HAP-1 (cell line): ENCODE measurements at places on chromosomes 6 and 20.

DNA sequence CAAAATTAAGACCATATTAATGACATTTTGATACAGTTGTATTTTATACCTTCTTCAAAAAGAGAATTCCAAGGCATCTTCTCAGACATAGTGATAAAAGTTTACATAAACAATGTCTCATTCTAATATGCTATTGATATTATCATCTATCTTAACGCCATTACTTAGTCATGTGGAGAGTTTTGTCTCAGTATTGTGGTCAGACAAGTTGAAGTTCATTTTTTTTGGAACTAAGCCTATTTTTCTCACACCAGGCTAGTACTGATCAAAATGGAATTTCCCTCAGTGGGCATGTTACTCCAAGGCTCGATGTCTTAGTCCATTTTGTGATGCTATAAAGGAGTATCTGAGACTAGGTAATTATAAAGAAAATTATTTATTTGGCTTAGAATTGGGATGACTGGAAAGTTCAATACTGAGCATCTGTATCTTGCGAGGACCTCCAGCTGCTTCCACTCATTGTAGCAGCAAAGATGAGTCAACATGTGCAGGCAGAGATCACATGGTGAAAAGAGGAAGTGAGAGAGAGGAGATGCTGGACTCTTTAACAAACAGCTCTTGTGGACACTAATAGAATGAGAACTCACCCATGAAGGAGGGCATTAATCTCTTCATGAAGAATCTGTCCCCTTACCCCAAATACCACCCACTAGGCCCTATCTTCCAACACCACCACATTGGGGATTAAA lies 825.5 kb upstream of the MANEA start:
- no peak for DNase-seq

GRCh38 chr6:169722362-169723199 lies 1.7 kb downstream of the PHF10 start:
- DNase-seq, result peak; percentile 53

DNA sequence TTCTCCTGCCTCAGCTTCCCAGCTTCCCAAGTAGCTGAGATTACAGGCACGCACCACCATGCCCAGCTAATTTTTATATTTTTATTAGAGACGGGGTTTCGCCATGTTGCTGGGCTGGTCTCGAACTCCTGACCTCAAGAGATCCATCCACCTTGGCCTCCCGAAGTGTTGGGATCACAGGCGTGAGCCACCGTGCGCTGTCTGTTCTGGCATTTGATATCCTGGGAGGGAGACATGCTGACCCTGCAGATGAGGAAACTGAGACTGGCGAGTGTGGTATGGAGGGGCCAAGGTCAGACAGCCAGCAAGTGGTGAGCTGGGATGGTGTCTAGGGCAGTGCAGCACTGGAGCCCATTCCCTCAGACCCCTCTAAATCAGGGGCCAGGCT lies 44.6 kb downstream of the SRC start:
- DNase-seq, result no peak

- DNase-seq, result no peak
Observed at GRCh38 chr20:5652626-5653553, 97.3 kb upstream of the SHLD1 start.

GRCh38 chr6:43943781-43944250 lies 173.8 kb downstream of the VEGFA start:
- DNase-seq, result no peak

DNA sequence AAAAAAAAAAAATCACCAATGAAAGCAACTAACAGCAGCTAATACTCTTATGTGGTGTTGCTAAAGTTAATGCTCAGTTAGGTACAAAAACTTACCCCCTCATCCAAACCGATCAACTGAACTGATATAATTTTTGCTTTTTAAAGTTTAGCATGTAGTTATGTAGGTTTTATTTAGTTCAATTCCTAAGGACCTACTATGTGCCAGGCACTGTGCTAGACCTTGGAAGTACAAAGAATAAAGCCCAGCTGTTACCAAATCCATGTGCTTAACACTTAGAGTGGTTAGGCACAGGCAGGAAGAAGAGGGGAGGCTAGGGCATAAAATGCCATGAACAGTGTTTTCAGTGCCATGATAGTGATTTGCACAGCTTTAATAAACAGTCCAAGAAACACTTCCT lies 85.1 kb downstream of the PDSS2 start:
- no peak for DNase-seq

DNA sequence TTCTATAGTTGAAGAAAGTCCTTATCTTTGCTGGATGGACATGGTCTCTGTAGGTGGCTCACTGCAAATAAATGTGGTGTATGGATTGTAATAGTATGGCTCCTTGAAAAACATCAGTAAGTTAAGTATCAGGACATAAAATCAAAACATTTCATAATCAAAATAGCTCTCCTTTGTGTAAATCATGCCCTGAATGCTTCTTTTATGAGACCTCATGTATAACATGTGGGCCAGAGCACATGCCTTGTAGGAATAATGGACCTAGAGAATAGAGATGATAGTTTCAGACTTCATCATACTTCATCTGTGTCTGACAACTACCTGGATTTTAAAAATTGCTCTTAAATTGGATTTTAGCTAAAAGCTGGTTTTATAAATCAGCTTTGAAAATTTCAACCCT lies 159.9 kb downstream of the ASCC3 start:
- no peak for DNase-seq

DNA sequence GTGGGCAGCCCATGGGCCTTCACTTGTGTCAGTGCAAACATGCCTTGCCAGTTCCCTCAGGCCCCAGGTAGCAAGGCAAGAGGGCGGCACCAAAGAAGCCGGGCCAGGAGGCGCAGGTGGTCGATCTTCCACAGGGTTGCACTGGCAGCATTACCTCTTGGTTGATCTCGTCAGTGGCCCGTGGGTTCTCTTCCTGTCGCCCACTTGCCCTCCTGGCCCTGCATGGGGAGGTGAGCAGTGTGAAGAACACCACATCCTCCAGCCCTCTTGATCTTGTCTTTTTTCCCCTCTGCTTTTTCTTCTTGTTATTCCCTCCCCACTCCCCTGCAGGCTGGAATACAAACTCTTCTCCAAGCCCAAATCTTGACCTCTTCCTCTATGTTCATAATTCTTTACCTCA lies 3.0 kb upstream of the CST11 start:
- no peak for DNase-seq

- DNase-seq, result no peak
Observed at GRCh38 chr6:119915971-119916370, 566.4 kb upstream of the MAN1A1 start.

GRCh38 chr20:37853823-37854375 lies 49.0 kb upstream of the VSTM2L start:
- DNase-seq, result no peak

DNA sequence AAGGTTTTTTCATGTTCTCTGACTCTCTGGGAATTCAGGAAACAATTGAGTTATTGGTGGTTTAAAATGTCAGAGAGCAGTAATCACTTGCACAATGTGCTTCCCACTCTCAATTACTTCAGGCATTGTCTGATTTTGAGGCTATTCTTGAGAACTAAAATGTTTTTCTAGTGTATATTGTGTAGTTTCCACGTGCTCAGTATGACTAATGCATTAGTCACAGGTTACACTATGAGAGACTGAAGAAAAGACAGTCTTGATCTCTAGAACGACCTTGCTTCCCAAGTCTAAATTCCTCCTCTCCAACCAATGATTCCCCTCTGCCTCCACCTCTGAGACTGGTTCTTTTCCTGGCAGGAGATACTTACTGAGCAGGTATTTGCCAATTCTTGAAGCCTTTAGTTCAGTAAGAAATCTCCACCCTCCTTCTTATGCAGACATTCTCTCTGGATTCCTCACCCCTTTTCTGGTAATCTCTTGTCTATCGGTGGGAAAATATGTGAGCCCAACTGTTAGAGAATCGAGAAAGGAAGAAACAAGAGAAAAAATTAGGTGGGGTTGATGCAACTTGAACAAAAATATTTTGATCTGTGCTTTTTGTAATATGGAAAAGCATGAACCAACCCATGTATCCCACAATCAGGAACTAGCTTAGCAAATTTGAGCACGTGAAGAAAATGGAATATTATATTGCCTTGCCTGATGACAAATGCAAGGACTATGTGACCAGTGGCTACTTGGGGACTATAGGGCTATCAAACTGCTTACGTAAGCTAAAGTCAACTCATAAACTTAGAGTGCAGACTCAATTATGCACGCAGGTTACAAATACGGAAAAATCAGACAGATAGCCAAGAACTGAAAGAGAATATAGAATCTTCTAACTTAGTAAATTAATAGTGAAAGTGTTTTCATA lies 61.1 kb upstream of the SLC22A16 start:
- DNase-seq, result peak; percentile 99

DNA sequence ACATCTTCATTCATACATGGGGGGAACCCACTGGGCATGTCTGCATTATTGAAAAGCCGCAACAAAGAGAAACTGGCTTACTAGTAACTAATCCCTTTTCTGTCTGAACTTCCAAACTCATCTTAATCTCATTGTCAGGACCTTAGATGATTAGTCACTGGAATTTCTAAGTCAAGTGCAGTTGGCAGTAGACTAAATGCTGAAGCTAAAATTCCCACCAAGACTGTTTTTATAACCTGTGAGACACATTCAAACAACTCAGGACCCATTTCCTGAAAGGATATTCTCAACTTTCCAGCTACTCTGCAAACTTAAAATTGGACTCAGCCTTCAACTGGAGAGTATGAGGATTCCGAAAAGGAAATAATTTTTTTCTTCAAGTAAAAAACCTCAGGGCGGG lies 94.8 kb upstream of the SCAF8 start:
- peak; percentile 93 for DNase-seq

DNA sequence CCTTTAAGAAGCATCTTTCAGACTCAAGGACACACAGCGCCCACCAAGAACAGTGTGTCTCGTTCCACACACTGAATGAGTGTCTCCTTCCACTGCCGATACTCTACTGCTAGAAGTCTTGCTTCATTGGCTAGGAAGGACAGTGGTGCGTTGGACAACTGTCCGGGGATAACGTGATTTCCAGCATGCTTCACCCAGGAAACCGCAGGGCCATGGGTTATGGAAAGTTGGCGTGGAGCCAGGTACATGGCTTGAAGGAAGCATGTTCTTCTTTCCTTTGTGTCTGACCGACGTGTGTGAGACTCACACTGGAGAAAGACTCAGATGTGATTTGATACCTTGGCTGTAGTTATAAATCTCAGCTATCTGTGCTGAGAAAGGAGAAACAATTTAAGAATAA lies 73.2 kb downstream of the SMOC2 start:
- DNase-seq, result no peak

DNA sequence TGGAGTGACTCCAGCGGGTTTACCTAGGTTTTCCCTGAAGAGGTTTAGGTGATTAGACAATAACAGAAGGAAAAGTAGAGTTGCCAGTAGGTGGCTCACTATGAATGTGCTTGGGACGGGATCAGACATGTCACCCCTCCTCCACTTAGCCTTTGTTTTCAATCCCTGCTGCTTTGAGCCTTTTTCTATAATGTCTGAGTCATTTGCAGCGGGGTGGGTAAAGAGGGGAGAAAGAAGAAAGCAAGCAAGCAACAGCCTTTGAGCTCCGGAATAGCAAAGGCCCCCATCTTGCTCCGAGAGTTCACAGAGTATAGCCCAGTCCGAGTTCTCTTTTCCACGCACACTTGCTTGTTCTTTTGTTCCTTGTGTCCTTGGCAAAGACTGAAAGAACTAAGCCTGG lies 129.1 kb downstream of the PACRG start:
- DNase-seq, result peak; percentile 97

GRCh38 chr6:160252073-160252813 lies 6.4 kb downstream of the SLC22A2 start:
- DNase-seq, result no peak

GRCh38 chr6:145028144-145028818 lies 707.0 kb downstream of the EPM2A start:
- DNase-seq, result peak; percentile 40

DNA sequence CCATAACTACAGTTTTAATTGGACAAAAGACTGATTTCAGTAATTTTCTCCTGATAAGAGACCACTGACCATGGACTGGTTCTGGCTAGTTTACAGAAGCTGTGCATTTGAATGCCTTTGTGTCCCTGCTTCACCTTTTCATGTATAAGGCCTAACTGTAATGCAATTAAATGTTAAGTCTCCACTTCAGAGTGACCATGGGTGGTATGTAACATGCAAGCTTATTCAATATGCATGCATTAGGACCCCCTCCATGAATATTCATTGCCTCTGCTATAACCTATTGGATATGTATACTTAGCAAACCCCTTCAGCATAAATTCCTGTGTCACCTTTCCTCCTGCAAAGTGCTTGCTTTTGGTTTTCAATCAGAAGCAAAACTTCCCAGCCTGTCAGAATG lies 2.2 kb downstream of the UBD start:
- DNase-seq, result no peak

- DNase-seq, result no peak
Observed at GRCh38 chr6:97677626-97678025, 394.6 kb upstream of the MMS22L start.

DNA sequence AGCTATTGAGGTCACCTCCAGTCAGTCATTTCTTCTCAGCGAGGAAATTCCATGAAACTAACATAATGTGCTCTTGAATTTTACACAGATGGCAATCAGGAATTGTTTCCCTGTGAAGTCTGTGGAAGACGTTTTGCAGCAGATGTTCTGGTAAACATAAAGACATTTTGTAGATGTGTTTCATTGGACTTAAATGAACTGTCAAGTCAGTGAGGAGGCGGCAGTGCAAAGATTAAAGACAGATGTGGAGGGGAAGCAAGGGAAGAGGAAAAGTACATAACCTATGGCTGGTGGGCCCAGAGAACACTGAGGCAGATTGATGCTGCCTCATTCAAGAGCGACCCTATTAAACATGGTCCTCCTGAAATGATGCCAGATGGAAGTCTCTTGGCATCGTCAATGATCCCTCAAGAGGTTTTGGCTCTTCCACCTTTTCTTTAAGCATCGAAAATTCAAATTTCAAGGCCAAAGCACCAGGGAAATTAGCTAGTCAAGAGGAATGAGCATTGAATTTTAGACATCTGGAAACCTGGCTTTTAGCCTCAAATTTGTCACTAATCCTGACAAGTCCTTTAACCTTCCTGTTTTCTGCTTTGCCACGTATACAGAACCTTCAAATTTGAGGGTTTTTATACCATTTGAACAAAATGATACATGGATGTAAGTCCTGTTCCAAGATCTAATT lies 20.1 kb downstream of the ZC2HC1B start:
- DNase-seq, result no peak

- DNase-seq, result no peak
Observed at GRCh38 chr6:39310542-39310941, 3.7 kb downstream of the KCNK17 start.

DNA sequence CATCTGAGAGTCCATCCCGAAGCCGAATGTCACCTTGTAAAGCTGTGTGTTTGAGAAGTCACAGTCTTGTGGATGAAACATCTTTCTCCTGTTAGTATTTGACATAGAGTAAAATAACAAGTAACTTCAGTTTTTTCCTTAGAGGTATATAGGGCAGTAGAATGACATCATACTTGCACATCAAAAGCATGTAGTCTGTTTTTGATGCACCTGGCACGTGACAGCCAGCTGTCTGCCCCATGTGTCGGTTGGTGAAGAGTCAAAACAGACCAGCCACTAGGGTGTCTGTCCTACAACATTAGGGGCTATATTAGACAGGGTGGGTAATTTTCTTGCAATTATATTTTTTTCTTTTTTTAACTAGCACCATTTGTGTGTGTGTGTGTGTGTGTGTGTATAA lies 70.2 kb downstream of the SNX9 start:
- no peak for DNase-seq

GRCh38 chr6:147564556-147564955 lies 56.1 kb downstream of the SAMD5 start:
- DNase-seq, result no peak

- DNase-seq, result no peak
Observed at GRCh38 chr20:41072190-41072863, 43.7 kb downstream of the TOP1 start.
